Forelimb muscle (tissue), 1 donor: ENCODE measurements at places on chromosomes 4 and X.

GRCh38 chrX:64976673-64977040 is 407 bp upstream of the ZC4H2 start:
- DNase-seq = no peak

- no peak for DNase-seq
These were observed 20.5 kb upstream of the HOPX start for GRCh38 chr4:56701644-56702043.

GRCh38 chrX:45348296-45348695 is 147.6 kb upstream of the DIPK2B start:
- DNase-seq = no peak

- no peak for DNase-seq
These were observed 323.2 kb upstream of the GIMD1 start for GRCh38 chr4:106691749-106692148.

DNA sequence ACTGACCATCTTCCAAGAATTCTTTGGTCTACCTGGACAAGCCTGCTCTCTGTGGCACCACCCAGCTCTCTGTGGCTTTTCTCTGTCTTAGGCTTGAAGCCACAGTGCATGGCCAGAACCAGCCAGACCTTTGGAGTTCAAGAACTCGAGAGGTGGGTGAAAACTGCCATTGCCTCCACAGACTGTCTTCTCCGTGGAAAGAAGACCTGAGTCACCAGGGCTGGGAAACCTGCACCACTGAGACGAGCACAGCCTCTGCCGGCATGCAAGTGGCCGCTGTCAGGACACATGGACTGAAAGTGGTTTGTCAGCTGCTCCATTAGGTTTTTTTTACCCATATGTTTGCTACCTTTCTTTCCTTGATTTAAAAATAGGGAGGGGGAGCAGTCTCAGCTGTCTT is 74.5 kb downstream of the MGST2 start:
- DNase-seq = no peak

DNA sequence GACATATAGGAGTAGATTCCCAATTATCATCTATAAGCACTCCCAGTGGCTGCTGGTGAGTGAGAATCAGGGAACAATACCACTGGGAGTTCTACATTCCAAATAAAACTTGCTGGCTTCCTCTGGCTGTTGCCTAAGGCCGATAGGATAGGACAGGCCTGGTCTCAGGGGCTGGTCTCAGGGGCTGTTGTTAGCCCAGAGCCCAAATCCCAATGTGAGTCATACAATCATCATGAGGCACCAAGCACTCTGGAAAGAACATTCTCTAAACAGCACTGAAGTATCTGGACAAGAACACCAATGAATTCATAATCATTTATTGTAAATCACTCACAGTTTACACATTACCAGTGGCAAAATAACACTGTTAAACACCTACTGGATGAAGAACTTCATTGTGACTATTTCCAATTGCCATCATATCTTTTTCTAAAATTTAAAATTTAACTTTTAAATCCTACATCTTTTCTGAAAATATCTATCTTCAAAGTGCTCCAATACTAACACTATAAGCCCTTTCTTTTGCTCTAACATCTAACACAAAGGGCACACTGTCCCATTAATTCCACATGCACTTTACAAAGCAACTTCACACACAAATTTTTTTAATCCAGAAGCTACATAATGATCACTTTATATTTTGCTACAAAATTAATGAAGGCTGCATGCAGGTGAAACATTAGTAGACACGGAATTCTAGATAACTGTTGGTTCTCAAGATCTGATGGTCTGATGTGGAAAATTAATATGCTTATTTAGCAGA is 67.6 kb upstream of the TMEM150C start:
- DNase-seq = no peak
